ENCODE measurements at places on chromosomes 2 and 18. TPM values are rescaled to one million over a fixed set of nuclear protein-coding genes. Genes with fewer than 3 reads are reported as not detected.
A peak's percentile ranks its signal among the peaks of the same experiment; 100 is the strongest.

- no peak for DNase-seq
Observed at GRCh38 chr2:85549826-85550225, 10.9 kb downstream of the MAT2A start.

Gene SERPINB5
- not detected for polyA plus RNA-seq

DNA sequence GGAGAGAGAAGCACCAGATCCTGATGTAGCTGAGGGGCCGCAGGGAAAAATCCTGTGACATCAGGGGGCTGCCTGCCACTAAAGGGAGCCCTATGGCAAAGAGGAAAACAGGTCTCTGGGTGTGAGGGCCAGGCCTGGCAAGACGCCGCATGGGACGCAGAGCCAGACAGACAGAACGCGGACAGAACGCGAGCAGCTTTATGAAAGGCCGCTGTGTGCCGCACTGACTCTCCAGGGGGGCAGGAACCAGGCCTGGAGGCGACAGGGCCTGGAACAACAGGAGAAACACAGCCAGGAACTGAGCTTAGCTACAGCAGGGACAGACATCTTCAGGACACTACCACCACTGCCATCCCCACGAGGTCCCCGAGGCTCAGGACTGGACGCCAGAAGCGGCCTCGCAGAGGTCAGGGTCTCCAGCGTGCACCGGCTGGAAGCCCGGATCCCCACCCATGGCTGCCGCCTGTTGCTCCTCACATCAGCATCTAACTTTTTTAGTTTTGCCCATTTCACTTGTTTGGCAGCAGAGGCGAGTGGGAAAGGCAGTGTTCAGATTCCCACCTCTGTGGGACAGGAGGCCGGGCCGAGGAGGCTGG lies 131.6 kb downstream of the VAPA start:
- DNase-seq, result no peak

GRCh38 chr2:46811379-46812310 lies 104.0 kb downstream of the MCFD2 start:
- DNase-seq, result no peak

Gene RANBP2
- 29.8 TPM for polyA plus RNA-seq

DNA sequence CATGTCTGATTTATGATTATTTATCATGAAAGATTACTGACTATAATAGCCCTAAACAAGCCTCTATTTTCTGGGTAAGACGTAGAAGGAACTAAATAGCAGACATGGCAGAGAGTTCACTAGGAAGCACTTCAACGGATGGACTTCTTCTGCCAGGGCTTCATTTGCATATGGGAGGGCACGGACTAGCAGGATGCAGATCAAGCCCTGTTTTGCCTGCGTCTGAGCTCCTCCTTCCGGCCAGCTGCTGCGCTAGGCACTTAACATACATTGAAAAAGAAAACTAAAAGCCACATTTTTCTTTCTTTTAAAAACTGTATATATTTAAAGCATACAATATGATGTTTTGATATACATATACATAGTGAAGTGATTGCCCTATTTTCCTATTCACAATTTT lies 340.0 kb upstream of the MEX3C start:
- DNase-seq, result peak; percentile 2

GRCh38 chr2:39403311-39403710 lies 33.8 kb downstream of the MAP4K3 start:
- DNase-seq, result no peak

Gene RESP18
- not detected for polyA plus RNA-seq

GRCh38 chr18:24853076-24853475 lies 392.6 kb downstream of the HRH4 start:
- no peak for DNase-seq

Gene CYP27C1
- not detected for polyA plus RNA-seq

Gene BIN1
- 16.4 TPM for polyA plus RNA-seq

Gene ALPI
- not detected for polyA plus RNA-seq

- no peak for DNase-seq
Observed at GRCh38 chr2:120768112-120769048, 32.7 kb downstream of the GLI2 start.

- no peak for DNase-seq
Observed at GRCh38 chr2:159411460-159411859, 125.0 kb upstream of the WDSUB1 start.

GRCh38 chr2:95374921-95375471 lies 27.5 kb upstream of the FAHD2A start:
- no peak for DNase-seq

Gene TXNDC2
- not detected for polyA plus RNA-seq

DNA sequence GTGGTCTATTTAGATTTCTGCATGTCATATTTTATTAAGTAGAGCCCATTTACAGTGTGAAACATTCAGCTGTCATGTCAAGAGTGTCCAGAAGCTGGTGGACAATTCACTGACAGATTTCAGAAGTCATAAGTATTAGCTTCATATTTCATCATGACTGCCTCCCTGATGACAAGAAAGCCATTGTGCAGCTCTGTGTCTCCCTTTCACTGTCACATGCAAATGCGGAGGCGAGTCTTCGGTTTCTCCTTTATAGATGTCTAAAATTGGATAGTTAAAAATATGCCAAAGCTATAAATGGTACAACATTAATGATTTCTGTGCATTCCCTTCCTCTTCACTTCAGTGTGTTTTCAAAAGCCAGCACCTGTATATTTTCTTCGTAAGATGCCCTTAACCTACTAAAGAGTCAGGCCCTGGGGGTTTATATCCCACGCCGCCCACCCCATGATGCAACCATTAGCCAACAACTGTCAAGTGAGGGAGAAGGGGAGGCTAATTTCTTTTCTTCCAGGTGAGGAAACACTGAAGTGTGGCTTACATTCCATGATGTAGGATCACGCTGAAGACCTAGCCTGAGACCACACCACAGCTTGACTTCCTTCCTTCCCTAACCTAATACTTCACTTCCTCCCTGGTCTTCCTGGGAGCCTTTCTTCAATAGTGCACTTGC lies 99.6 kb upstream of the DDX18 start:
- no peak for DNase-seq

GRCh38 chr2:85827879-85828569 lies 60.8 kb downstream of the ST3GAL5 start:
- DNase-seq, result no peak

- no peak for DNase-seq
Observed at GRCh38 chr2:165905854-165906253, 47.7 kb downstream of the TTC21B start.

GRCh38 chr2:54903736-54904554 lies 146.3 kb downstream of the RTN4 start:
- DNase-seq, result no peak

DNA sequence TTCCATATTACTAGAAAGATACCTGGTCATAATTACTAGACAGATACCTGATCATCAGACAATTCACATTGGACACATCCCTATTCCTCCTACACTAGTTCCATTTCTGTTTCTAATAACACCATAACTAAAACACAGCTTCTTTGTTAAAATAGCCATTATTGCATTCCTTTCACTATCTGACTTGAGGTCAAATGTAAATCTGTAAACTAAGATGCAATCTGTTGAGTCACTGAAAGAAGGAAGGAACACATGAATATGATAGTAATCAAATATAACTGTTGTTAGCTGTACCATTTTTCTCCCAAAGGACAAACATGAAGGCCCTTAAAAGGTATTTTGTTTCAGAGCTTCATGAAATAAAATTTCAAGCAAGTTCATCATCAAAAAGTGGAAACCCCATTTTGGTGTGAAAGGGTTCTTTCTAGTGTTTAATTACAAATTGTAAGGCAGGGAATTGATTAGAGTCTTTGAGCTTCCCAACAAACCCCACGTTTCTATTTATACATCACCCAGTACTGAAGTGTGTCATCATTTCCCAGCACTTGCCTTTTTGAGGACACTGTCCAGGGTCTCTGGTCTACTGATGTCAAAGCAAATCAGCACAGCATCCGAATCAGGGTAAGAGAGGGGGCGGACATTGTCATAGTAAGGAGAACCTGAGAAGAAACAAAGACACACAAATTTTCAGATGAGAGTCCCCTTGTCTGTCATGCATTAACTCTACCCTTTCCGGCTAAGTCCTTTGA lies 13.0 kb downstream of the RND3 start:
- no peak for DNase-seq

DNA sequence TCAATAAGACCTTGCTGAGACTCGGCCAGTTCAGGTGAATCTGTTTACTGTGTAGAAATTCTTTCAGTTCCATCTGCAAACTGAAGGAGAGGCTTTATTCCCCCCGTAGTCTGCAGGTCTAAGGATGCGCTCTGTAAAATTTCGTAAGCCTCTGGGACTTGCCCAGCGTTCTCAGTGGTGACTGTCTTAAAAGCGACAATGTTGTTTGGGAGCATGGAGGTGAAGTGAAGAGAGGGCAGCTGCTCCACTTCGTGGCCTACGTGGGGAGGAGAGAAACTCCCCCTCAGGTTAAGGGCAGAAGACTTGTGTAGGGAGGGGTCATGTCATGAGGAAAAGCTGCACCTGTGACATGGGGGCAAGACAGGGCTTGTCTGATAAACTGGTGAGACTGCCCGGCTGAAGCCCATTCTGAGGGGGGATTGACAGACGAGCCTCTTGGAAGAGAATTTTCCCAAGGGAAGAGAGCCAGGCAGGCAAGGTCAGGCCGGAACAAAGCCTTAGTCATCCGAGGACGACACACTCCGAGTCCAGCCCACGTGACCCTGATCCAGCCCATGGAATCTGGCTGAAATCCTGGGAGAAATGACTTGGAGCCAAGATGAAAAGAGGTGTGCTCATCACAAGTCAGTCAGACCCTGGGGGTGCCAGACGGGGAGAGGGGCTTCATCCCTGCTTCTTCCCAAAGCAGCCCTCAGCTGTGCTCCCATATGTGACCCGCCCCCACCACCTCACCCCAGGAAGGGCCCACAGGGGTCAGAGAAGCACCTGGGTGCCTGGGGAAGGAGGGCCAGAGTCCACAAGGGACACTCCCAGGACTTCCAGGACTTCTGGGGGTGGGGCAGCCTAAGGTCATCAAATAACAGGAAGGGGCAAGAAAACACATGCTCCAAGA lies 88.5 kb upstream of the SH3BP4 start:
- no peak for DNase-seq

DNA sequence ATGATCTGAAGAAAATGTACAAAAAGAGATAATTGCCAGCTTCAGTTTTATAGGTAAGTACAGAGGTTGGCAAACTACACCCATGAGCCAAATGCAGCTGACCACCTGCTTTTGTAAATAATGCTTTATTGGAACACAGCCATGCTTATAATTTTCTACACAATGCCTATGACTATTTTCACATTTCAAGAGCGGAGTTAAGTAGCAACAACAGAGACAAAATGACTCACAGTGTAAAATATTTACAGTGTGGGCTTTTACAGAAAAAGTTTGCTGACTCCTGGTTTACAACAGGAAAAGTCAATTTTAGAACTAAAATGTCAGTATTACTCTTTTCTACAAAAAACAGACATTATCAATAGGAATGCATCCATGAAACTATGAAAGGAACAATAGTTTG lies 26.0 kb downstream of the CWC22 start:
- DNase-seq, result no peak

Gene OSBPL1A
- not detected for polyA plus RNA-seq

Gene GEN1
- polyA plus RNA-seq, result 25.1 TPM

- peak; percentile 7 for DNase-seq
Observed at GRCh38 chr2:226489775-226490541, 309.7 kb downstream of the IRS1 start.

GRCh38 chr2:37020887-37021796 lies 54.8 kb upstream of the STRN start:
- DNase-seq, result no peak

DNA sequence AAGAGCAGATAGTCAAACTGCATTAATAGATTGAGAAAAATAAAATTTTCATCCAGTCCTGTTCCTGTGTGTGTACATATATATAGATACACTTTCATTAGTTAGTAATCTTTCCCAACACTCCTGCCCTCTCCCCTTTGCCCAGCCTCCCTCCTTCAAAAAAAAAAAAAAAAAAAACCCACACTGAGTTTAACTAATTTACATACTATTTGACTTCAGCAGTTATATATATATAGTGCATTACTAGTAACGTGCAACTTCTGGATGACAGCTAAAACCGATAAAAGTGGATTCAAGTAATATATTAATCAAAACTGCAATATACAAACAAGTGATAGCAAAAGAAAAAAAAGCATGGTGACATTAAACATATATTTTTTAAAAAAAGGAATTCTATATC lies 1.4 kb downstream of the FIGN start:
- no peak for DNase-seq

GRCh38 chr2:100000915-100001707 lies 141.3 kb downstream of the AFF3 start:
- DNase-seq, result no peak

DNA sequence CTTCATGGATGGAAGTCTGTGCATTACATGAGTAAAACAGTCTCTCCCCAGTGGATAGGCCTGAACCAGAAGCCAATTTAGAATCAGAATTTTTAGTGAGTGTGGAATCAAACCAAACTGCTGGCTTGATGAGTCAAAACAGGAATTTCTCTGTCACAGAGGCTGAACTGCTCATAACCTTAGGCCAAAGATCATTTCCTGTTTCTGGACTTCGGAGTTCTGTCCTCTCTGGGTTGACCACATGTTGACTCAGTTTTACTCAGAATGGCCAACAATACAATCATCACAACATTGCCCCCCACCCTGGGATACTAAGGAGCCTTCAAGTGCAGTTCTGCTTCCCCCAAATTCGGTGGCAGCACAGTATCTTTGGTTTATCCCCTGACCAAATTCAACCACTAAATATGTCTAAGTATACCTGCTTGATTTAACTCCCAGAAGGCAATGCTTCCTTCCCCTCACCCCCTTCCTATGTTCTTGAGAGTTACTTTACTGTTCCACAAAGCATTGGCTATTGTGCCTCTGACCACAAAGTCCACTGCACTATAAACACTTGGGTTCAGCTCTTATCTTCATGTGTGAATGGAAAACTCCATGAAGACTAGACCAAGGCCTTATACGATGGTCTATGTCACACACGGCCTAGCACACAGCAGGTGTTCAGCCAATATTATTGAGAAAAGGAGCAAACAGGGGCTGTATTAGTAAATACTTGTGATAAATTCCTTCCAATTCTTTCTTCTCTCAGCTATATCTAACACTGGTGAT lies 67.8 kb downstream of the NXPH2 start:
- DNase-seq, result peak; percentile 61

Gene ALLC
- polyA plus RNA-seq, result not detected

Gene SPP2
- polyA plus RNA-seq, result not detected

DNA sequence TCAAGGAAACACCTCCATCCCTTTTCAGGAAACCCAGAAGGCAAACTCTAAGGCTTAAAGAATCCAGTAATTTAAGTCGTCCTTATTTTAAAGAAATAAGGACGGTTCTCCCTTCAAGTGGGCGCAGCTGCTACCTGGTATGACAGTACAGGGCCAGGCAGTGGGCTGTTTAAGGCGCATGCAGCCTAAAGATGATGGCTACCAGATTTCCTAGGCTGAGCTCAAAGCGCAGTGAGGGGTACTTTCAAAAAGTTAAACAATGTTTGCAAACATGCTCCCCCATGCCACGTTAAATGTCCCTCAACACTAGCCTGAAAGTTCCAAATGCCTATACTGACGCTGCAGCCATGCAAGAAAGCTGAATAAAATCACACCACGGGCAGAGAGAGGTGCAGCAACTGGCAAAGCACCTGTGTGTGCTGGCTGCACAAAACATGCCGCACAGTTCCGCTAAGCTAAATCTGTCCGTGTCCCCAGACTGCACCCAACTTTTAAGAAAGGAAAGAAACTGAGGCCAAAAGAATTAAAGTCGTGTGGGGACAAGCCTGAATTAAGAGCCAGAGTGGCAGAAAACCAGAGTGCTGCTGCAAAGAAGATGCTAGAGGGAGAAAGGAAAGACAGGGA lies 583 bp downstream of the HIBCH start:
- no peak for DNase-seq

- DNase-seq, result no peak
Observed at GRCh38 chr2:158664987-158665386, 130.1 kb upstream of the DAPL1 start.

Data from GM12878 (cell line).